PC-3 (cell line): ENCODE measurements at places on chromosomes 2 and 18. TPM values are rescaled to one million over a fixed set of nuclear protein-coding genes. Genes with fewer than 3 reads are reported as not detected.
A peak's percentile ranks its signal among the peaks of the same experiment; 100 is the strongest.

Gene COBLL1
- 3.6 and 4.3 TPM in 2 replicates for total RNA-seq

Gene CHRND
- total RNA-seq = not detected in 2 replicates

- DNase-seq = no peak
These were observed 66.4 kb upstream of the RAB6C start for GRCh38 chr2:129912871-129913694.

- no peak for DNase-seq
These were observed 70.7 kb upstream of the DTNB start for GRCh38 chr2:25744055-25744454.

DNA sequence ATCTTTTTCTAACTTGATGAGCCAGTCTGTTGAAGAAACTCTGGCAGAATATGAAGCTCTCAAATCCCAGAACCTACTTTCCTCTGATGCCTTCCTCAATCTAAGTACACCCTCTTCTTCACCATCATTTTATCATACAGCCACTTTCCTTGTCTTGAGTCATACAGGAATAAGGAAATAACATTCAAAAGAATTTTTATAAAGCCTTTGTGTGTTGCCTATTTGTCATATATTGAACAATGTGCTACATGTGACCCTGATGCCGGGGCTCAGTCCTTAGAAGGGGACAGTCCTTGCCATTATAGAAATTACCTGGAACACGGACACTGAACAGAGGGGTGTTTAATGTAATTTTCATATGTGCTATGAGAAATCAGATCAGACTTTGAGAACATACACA is 27.4 kb downstream of the RAPGEF4 start:
- DNase-seq = no peak

Gene BCL11A
- 3.1 and 4.6 TPM in 2 replicates for total RNA-seq

- no peak for DNase-seq
These were observed 425 bp upstream of the SALL3 start for GRCh38 chr18:78979056-78979729.

GRCh38 chr2:207833251-207833751 is 63.6 kb upstream of the FZD5 start:
- peak; percentile 48 for DNase-seq

DNA sequence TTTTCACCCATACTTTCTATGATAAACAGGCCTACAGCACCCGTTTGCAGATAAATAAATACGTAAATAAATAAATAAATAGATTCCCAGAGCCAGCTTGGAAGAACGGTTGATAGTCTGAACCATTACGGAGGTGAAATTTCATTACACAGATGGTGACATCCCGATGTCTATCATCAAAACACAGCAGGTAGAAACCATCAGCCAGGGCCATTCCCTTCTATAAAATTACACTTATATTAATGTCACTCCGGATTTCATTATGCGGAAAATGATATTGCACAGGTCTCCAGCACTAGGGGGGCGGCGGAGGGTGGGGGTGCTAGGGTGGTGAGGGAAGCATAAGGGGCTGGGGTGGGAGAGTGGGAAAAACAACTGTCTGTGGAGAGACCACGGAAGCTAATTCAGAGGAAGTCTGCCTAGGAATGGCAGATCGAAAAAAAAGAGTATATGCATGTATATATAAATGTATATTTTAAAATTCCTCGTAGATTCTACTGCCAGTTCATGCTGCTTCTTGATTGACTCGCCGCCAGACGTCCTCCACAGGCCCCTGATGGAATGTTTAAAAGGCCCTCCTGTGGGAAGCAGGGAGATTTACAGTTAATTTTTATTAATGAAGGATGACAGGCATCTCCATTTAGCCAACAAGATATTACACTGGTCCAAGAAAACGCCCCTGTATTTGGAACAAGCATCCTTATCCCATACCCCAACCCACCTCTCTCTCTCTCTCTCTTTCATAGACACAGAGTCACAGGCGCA is 1906.0 kb upstream of the PIK3C3 start:
- no peak for DNase-seq
